ENCODE measurements at places on chromosomes 6 and 20. TPM values are rescaled to one million over a fixed set of nuclear protein-coding genes. Genes with fewer than 3 reads are reported as not detected.

Gene SUMO4
- 0.73 TPM for total RNA-seq

Gene TLDC2
- total RNA-seq: 0.17 TPM

Gene DEFB126
- total RNA-seq: 0.89 TPM

Gene CCM2L
- total RNA-seq: 9.1 TPM

Gene POM121L2
- total RNA-seq: 0.16 TPM

Gene ZNF184
- total RNA-seq: 7.0 TPM

Gene THBS2
- 33.5 TPM for total RNA-seq

All from WTC11 (cell line).